ENCODE measurements at places on chromosomes 4 and X.

- no peak for DNase-seq
These were observed 18.9 kb downstream of the ZBTB33 start for GRCh38 chrX:120269373-120270035.

GRCh38 chr4:174069848-174070330, 213.6 kb downstream of the FBXO8 start:
- DNase-seq: no peak

GRCh38 chrX:132676561-132677186, 187.8 kb upstream of the MBNL3 start:
- no peak for DNase-seq

- DNase-seq: no peak
These were observed 721 bp upstream of the MAOA start for GRCh38 chrX:43655151-43656004.

DNA sequence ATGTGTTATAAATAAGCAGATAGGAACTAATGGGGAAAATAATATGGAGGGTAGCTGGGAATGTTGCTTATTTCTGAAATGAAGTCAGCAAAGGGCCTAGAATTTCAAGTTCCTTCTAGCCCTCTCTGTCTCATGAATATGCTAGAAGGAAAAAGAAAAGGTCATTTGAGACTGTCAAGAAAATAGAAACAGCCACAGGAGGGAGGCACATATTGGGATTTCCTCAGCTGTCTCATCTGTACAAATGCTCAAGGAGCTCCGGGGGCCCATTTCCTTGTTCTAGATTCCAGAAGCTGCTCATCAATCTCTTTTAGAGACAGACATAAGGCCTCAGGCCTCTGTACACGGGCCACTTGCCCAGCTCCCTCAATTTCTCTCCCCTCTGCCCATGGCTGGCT, 127.6 kb upstream of the ETNPPL start:
- DNase-seq: no peak

DNA sequence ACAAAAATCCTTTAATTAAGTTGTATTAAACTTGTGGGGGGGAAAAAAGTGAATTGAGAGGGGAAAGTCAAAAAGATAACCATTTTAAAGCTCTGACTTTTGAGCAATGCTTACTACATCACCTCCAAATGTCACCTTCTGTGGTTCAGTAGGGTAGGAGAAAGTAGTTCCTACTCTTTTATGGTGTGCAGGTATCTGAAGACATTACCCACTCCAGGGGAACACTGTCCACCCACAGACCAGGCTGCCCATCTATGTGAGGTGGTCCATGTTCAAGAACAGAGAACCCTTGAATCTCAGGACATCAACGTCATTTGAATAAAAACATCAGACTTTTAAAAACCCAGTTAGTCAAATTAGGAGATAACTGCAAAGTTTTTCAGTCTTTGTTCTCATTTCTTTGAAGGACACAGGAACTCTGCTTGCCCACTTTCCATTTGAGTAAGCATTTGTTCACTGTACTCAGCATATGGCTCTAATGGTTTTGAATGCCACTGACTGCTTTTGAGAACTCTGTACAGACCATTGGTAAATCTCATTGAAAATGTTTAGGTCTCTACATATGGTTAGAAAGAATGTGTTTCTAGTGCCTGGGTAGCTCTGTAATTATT, 18.4 kb downstream of the NMU start:
- no peak for DNase-seq

- no peak for DNase-seq
These were observed 53.7 kb downstream of the GPM6A start for GRCh38 chr4:175758050-175759024.

DNA sequence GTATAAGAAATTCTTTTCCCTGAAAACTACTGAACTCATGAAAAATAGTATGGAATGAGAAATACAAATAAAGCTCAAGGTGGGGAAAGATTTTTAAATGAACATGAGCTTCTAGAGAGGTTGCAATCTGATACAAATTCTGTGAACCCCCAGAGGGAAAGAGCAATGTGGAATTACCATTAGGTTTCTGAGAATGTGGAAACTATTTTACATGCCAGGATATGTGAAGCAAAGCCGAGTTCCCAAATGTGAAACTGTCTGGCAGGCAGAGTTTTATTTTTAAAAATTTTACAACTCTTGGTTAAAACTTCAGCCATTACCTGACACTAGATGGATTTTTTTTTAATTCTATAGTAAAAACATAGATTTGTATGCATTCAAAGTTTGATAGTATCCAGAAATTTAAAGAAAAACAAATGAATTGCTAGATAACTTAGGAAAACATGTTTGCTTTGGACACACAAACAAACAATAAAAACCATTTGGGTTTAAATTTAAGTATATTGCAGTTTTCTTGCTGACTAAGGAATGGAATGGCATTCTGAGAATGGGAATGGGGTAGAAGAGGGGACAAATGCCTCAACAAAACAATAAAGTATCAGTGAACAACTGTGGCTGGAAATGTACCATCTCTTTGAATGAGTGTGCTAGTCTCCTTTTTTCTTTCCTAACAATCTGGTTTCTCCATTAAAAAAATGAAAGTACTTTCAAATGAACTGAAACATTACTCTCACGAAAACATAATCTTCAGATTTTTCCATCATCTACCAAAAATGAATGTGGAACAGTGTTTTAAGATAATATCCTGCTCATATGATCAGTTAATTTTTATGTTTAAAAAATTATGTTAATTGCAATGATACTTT, 99.6 kb downstream of the PCDH18 start:
- no peak for DNase-seq

Measured in HS-5 (cell line).